Naive thymus-derived CD8-positive, alpha-beta T cell (primary cell): ENCODE measurements at places on chromosomes 12 and 14.

DNA sequence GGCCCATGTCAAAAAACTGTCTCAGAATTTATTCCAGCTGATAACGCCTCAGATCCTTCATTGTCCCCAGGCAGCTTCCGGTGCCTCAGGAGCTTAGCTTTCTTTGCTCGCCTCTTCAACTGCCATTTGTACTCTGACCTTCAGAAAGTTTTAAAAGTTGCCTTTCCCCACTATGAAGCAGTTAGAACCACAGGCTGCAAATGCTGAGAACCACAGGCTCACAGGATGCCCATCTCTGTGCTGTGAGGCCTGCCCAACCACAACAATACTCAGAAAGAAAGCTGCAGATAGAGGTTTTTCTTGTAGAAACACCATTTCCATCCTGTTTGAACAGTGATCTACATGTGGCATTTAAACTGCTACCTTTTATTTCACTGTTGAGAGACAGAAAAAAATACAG, 131.1 kb downstream of the PRKCH start:
- DNase-seq = peak; percentile 37

- DNase-seq = no peak
Measured at GRCh38 chr12:49609875-49610154, 4.4 kb upstream of the FAM186B start.

- DNase-seq = no peak
Measured at GRCh38 chr14:23377573-23378563, 1.0 kb downstream of the CMTM5 start.

- DNase-seq = no peak
Measured at GRCh38 chr12:103846415-103846814, 5.4 kb upstream of the NT5DC3 start.

DNA sequence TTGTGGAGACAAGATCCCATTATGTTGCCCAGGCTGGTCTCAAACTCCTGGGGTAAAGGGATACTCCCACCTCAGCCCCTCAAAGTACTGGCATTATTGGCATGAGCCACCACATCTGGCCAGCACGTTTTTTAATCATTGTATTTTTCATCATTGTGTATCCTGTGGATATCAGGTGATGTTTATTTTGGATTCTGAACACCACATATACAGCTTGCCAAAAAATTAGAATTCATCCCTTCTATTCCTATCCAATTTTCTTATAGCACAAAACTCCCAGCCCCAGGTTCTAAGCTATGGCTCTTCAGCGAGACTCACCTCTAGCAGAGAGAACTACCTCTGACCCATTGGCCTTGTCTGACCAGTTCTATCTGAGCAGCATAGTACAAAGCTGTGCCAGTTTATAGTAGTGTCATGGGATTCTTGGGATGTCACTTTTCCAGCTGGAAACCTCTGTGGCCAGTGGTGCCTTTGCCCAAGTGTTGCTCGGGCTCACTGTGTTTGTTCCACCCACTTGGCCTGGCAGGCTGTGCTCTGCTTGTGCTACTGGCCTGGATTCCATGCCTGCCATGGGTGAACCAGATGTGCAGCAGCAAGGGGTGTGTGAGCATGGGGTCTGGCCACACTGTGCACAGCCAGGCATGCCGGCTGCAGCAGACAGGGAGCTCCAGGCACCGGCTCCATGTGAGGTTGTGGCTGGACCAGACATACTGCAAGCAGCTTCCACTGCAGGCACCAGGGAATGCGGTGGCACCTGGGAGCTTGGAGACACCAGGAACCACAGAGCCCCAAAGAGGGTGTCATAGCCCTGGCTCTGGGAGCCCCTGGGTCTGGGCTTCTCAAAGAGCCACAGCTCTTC, 37.2 kb downstream of the TIMELESS start:
- no peak for DNase-seq

- DNase-seq = no peak
Measured at GRCh38 chr12:88604646-88605045, 24.4 kb upstream of the KITLG start.

DNA sequence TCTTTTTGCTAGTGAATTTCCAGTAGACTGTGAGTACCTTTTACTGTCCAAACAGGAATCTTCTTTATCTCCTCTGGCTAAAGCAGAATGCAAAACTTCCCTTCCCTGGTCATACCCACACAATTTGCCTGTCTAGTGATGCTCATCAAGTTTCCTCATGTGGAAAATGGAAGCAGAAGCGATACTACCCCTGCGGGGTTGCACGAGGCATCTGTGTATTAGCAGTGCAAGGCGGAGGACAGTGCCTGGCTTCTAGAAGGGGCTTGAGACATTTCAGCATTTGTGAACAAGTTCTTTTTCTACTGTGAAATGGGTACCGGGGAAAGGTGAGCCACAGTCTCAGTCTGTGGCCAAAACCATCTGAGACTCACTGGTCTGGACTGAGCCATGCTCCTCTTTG, 340.9 kb downstream of the AACS start:
- DNase-seq = no peak

DNA sequence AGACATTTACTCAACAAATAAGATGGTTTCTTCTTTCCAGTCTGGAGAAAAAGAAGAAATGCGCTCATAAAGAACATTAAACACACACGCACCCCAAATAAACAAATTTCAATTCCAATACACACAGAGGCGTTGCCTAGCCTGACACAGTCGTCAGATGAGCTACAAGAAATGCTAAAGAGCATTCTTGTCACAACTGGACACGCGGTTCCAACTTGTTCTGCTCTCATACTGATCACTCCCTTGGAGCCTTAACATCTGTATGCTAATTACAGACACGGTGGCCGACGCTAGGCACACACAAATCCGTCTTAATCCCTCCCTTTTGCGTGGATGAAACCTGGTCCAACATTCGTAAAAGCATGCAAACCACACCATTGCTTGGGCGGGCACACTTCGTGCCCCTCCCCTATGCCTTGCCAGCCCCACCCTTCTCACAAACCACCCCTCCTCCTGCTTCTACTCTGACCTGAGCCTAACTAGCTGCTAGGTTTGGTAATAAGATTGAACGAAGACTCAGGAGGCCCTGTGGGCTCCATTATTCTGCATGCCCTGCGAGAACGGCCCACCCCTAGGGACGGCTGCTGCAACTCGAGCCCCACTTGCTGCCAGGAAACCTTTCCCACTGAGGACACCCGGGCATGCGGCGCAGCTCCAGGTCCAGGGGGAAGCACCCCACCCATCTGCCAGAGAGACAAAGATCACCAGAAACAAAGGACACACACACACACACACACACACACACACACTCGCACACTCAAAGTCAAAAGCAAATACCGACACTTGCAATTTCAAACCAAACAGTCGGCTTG, 1.2 kb downstream of the KCNK10 start:
- DNase-seq = no peak

DNA sequence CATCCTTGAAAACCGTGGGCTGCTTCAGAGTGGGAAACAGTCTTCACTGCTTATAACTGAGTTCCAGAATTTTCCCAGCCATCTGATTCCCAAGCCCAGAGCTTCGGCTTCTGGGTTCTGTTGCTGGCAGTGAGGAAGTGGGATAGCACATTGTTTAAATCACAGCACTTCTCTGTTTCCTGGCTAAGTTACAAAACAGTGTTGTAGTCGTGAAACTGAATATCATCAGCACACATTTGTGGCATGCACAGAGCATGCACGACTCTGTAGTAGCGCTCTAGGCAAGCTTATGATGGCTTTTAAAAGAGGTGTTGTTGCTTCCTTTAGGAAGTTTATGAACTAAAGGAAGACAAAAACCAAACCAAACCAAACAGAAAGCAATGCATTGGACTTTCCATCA, 1005.5 kb downstream of the NRXN3 start:
- no peak for DNase-seq

DNA sequence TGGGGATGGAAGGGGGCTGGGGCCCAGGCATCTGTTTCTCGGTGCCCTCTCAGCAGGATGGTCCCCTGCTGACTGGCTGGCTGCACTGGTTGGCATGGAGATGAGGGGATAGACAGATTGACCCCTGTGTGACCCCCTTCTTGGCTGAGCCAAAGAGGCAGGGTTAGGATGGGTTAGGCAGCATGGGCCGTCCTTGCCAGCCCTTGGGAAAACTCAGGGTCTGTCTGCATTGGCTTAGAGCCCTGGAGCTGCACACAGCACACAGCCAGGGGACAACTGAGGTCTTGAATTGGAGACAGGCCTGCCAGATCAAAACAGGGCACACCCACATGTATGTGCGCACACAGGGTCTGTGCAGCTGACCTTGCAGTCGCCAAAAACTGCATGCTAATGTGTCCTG, 11.2 kb upstream of the LRP1-AS start:
- DNase-seq = no peak

DNA sequence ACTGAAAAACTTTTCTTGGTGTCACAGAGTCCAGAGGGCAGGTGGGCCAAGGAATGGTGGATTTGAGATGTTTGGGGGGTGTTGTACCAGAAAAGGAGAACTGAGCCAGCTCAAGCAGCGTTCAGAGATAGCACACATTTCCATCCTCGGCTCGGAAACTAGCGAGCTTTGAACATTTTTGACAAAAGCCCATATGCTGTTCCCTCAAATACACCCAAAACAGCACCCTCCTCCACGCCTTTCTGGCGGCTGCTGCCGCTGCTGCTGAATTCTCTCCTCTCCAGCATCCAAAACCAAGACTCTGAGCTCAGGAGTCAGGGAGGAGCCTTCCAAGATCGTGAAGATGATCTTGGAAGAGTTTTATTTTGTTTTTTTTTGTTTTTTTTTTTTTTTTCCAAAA, 961 bp downstream of the SRRM4 start:
- DNase-seq = no peak

GRCh38 chr12:106908561-106908960, 47.1 kb upstream of the TMEM263 start:
- DNase-seq = no peak

DNA sequence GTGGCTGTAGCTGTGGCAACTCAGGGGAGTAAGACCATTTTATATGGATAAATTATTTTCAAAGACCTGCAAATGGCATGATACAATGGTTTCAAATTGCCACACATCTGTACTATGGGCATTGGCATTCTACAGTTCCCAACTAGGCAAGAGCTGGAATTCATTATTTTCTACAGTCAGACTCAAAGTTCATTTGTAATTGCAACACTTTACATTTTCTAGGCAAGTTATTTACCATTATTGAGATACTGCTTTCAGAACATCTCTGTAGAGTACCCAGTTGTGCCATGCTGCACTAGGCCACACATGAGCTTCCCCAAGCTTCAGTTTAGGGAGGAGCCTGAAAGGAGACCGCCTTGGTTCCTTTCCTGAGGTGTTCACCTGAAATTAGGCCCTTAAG, 8.0 kb upstream of the ATG14 start:
- DNase-seq = no peak

DNA sequence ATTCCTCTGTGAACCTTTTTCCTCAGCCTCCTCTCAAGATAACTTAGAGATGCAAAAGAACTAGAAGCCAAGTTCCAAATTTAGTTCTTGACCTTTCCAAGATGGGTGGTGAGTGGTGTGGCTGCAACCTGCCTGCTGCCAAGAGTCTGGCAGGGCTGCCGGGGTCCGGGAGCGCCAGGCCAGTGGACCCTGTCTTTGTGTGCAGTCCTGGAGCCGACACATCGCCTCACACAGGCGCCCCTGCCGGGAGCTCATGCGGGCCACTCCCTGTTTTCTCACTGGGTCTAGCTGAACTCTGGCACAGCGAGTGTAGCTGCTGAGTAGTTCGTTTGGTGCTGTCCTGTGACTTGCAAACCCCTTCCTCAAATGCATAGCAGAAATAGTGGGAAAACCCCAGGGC, 84.9 kb downstream of the CACNA1C start:
- no peak for DNase-seq

GRCh38 chr12:7042842-7043241, 17.7 kb upstream of the C1S start:
- no peak for DNase-seq

DNA sequence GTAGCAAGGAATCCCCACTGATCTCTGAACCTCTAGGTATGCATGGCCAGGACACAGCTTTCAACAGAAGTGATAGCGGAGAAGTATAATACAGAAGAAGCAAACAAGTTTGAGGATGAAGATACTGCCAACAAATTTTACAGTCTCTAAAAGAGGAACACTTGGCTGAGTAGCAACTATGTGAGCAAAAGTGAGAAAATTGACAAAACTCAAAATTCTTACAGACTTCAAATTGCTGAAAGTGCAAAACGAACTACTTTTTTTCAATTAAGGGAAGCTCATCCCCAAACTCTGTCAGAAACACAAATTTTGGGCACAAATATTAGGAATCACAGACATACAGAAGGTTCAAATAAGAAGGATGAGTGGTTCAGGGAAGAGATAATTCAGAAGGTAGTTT, 1324.6 kb downstream of the LRFN5 start:
- DNase-seq = no peak

DNA sequence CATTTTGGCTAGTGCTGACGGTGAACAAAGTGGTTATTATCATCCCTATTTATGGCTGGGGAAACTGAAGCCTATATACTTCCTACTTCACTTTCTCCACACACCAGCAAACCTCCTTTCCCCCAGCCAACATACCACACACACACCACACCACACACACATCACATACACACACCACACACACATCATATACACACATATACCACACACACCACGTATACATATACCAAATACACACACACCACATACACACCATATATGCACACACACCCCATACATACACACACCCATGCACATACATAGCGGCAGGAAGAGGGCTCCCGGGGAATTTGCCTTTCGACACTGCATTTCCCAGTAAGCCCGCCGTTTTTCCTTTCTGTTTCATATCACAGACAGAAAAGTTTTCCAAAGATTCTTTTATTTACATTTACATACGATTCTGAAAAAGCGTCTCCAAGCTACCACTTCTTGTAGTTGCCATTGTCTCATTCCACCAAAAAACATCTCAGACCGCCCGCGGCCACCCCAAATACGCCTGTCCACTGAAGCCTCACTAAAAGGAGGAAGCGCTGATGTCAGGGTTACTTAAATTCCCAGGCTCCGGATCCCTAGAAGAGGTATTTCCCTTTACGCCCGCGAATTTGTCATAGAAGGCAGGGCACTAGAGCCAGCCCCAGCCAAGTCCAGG, 823 bp upstream of the RAB5B start:
- no peak for DNase-seq

- DNase-seq = no peak
Measured at GRCh38 chr12:75550401-75551240, 39.2 kb upstream of the KRR1 start.
